ENCODE measurements at places on chromosomes 12 and 14. TPM values are rescaled to one million over a fixed set of nuclear protein-coding genes. Genes with fewer than 3 reads are reported as not detected.

- no peaks in the 10 kb centered on the region for H3K36me3 ChIP-seq
- no peak overlapping the region for H3K4me3 ChIP-seq
- DNase-seq = peak; percentile 2
- H3K4me1 ChIP-seq = no peaks in the 10 kb centered on the region
- H3K27ac ChIP-seq = no peak overlapping the region
These were observed 410.3 kb downstream of the SLC6A15 start for GRCh38 chr12:84502180-84502860.

DNA sequence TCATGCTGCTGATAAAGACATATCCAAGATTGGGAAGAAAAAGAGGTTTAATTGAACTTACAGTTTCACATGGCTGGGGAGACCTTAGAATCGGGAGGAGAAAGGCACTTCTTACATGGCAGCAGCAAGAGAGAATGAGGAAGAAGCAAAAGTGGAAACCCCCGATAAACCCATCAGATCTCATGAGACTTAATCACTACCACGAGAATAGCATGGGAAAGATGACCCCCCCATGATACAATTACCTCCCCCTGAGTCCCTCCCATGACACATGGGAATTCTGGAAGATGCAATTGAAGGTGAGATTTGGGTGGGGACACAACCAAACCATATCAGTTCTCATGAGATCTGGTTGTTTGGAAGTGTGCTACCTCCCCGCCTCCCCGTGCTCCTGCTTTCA, 9.8 kb upstream of the MFAP5 start:
- H3K27me3 ChIP-seq = no peaks in the 10 kb centered on the region
- no peaks in the 10 kb centered on the region for H3K36me3 ChIP-seq
- no peaks in the 10 kb centered on the region for H3K4me1 ChIP-seq
- DNase-seq = no peak
- H3K27ac ChIP-seq = no peak overlapping the region

The SH2B3 gene
- 7.4 TPM for total RNA-seq

DNA sequence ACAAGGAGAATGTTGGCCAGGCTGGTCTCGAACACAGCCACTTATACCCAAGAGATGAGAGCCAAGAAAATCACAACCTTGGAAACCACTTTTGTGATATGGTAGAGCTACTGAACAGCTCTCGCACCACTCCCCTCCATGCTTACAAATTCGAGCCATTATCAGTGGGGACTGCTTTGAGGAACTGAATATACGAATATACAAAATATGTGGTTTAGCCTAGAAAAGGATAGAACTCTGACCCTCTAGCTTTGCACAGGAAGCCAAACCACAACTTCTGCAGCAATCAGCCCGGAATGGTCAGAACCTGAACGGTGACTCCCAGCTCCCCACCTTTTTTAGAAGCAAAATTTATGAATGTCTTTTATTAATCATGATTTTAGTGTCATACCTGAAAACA, 129.8 kb upstream of the TMEM132C start:
- H3K27ac ChIP-seq = no peak overlapping the region
- no peak for DNase-seq
- no peaks in the 10 kb centered on the region for H3K4me1 ChIP-seq
- no peaks in the 10 kb centered on the region for H3K36me3 ChIP-seq

DNA sequence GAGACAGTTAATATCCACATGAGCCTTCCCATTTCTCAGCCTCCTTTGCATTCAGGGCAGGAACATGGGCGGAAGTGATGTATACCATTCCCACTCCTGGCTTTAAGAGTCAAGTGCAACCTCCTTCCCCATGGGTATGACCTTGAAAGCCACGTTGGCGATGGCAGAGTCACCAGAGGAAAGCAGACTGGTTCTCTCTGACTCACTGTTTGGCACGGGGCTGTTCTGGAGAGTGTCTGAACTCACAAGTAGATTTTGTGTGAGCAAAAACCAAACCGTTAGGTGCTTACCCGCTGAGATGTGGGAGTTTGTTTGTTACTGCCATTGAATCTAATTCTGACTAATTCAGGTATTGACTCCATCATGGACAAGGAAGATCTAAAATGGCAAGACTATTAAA, 36.7 kb upstream of the PZP start:
- no peak overlapping the region for H3K4me3 ChIP-seq
- H3K27me3 ChIP-seq = no peaks in the 10 kb centered on the region
- peak; percentile 3 for DNase-seq
- H3K36me3 ChIP-seq = no peaks in the 10 kb centered on the region
- no peaks in the 10 kb centered on the region for H3K4me1 ChIP-seq

DNA sequence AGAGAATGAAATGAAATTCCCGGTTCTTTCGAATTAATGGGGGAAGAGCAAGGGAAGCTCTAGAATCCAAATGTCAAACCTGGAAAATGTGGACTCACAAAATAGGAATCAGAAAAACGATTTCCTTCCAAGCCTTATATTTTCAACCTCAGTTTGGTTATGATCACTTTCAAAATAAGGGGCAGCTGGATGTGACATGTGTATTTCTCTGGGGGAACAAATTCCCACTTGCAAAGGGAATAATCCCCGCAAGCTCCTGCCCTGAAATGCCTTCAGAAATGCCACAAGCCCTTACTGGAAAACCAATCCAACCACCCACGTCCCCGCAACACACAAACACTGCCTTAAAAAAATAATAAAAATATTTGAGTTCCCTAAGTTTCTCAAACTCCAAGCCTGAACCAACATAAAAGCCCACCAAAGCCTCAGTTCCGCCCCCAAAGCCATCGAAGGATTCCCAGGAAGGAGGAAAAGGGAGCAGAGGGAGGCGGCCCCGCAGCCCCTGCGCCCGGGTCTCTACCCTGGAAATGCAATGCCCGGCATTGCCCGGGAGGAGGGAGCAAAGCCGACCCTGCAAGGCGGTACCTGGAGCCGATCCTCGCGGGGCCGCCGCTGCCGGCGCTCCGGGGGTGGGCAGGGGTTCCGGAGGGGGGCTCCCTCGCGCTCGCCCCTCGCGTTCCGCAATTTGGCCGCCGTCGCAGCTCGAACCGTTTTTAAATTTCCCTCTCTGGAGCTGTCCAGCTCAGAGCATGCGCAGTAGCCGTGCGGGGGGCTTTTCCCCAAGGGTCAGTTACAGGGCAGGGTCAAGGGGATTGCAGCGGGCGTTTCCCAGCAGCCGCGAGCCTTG, at the start of gene FOXN4:
Gene FOXN4, minus strand, starts transcription at position 751 of the 847 bp plus-strand sequence. CDS start 963 bp downstream, outside the sequence.
- H3K4me1 ChIP-seq = no peaks in the 10 kb centered on the region
- H3K4me3 ChIP-seq = no peak within 1 kb of the TSS
- no peaks in the 10 kb centered on the region for H3K36me3 ChIP-seq
- peaks cover 51% of the 10 kb centered on the region for H3K27me3 ChIP-seq

DNA sequence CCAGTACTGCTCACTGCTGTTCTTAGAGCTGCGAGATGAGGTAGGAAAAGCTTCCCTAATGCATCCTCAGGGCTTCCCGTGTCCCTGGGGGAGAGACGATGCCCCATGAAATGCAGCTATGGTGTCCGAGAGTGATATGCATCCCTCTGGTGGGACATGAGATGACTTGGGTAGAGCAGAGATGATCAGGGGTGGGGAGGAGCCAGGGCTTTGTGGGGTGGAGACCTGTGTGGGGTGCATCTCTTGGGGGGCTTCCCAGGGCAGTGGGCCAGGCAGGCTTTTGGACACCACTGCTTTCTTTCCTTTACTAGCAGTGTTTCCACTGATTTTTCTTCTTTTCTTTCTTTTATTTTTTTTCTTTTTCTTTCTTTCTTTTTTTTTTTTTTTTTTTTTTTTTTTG, 147.3 kb downstream of the ADGRD1 start:
- no peaks in the 10 kb centered on the region for H3K27me3 ChIP-seq
- H3K36me3 ChIP-seq = no peaks in the 10 kb centered on the region
- no peaks in the 10 kb centered on the region for H3K4me1 ChIP-seq
- H3K27ac ChIP-seq = no peak overlapping the region

All from fibroblast of lung (primary cell).